Suppressor macrophage (primary cell): ENCODE measurements at places on chromosomes 12 and 14.

- peak; percentile 77 for DNase-seq
Observed at GRCh38 chr12:127293507-127294310, 973.3 kb upstream of the TMEM132C start.

- no peak for DNase-seq
Observed at GRCh38 chr12:130162267-130162666, at the start of gene FZD10. Gene FZD10, plus strand, starts transcription at chr12:130162464. Its CDS starts 479 bp downstream, at chr12:130162943.

DNA sequence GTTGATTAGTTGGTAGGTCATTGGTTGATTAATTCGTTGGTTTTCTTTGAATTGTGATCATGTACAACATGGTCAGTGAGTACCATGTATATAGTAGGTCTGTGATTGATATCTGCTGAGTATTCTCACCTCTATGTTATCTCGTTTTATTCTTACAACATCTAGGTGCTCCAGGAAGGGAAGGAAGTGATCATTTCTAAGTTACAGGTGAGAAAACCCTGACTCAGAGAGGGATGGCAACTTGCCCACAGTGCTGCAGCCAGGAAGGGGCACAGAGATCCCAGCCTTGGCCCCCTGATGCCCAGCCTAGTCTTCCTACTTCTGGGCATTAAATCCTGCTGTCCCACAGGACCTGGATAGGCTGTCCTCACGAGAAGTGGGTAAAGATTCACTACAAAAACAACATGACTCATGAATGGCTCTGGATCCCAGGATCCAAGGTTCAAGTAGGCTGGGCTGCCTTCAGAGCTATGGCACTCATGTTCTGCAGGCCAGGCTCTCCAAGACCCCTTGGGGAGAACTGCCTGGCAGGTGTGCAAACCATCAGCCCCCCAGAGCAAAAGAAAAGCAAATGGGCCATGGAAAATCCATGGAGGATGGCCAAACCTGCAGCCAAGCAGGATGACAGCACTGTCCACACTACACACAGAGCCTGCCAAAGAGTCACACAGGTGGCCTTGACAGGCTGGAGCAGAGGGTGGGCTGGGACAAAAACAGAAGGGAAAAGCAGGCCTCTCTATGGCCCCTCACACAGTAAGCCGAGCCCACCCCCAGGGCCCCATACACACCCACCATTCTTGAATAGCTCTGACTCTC, 146.2 kb downstream of the BCL11B start:
- DNase-seq = no peak

- DNase-seq = no peak
Observed at GRCh38 chr14:36113341-36113740, 63.2 kb downstream of the PTCSC3 start.

DNA sequence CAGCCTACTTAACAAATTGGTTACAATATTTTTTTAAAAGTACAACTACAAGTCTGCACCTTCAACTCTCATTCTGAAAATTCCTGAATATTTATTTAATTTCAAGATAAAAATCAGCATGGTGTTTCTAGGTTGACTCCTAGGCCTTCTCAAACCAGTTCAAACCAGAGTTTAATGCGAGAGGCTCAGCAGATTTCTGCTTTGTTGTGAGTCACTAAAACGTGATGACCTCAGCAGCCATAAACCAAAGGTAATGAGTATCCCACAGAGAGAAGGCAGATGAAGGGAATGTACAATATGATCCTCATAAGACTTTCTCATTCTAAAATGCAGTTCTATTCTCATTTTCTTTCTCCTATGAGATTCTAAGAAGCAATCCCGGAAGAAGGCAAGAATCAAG, 1.5 kb downstream of the PRDM4 start:
- DNase-seq = peak; percentile 80

DNA sequence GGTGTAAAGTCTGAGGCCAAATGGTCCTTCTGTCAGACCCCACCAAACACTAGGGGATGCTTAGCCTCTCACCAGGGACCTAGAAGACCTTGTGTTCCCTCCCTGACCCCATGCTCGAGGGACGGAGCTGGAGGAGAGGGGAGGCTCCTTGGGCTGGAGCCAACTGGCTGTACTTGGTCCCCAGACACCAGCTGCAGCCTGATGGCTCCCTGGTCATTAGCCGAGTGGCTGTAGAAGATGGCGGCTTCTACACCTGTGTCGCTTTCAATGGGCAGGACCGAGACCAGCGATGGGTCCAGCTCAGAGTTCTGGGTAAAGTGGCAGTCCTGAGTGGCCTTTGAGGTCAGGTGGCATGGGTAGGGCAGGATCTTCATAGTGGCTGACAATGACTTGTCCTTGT, 29.0 kb downstream of the PAPLN start:
- no peak for DNase-seq

- no peak for DNase-seq
Observed at GRCh38 chr14:22780105-22780679, 13.7 kb downstream of the OXA1L start.

- no peak for DNase-seq
Observed at GRCh38 chr12:108693751-108694150, 37.6 kb downstream of the CORO1C start.
